Activated naive CD4-positive, alpha-beta T cell treated with Interleukin-2 at 50 U/mL for 16 hours (primary cell): ENCODE measurements at places on chromosomes 2 and 18.
A peak's percentile ranks its signal among the peaks of the same experiment; 100 is the strongest.

DNA sequence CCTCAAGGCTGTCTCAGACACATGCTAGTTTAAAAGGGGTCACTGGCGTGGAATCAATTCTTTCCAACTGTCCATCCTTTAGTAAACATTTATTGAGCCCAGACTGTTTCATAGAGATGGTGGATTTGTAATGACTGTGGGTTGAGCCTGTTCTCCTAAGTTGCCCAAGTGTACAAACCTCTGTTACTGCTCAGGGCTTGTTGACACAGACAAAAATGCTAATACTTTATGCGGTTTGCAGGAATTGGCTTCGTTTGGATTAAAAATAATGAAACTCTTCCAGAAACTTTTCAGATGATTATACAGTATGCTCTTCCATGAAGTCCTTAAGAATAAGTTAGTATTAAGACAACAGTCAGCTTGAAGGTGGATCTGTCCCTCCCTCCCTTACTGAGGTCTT, 83.6 kb upstream of the MGAT5 start:
- DNase-seq: no peak

DNA sequence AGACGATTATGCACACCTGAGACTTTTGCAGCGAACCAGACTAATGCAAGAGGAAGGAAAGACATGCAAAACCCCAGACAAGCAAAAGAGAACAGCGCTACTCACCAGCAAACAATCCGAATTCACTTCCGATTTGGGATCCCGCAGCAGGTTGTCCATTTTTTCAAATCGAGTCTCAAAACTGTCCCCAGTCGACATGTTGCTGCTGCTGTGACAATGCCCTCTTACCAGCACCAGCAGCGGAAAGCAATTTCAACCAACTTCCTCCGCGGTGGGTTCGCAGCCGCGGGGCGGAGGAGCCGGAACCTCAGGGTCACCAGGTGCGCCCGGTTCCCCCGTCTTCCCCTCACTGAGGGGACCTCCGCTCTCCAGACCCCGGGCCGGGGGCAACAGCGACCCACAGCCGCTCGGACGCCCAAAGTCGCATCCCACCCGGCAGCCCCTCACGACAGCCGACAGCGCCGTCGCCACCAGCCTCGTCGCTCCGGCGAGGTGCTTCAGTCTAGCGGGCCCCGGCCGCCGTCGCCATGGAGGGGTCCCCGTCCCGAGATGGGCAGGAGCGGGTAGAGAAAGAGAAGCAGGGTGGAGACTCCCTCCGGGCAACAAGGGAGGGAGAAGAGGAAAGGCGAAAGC, 784 bp downstream of the ROCK1 start:
- DNase-seq: peak; percentile 70

DNA sequence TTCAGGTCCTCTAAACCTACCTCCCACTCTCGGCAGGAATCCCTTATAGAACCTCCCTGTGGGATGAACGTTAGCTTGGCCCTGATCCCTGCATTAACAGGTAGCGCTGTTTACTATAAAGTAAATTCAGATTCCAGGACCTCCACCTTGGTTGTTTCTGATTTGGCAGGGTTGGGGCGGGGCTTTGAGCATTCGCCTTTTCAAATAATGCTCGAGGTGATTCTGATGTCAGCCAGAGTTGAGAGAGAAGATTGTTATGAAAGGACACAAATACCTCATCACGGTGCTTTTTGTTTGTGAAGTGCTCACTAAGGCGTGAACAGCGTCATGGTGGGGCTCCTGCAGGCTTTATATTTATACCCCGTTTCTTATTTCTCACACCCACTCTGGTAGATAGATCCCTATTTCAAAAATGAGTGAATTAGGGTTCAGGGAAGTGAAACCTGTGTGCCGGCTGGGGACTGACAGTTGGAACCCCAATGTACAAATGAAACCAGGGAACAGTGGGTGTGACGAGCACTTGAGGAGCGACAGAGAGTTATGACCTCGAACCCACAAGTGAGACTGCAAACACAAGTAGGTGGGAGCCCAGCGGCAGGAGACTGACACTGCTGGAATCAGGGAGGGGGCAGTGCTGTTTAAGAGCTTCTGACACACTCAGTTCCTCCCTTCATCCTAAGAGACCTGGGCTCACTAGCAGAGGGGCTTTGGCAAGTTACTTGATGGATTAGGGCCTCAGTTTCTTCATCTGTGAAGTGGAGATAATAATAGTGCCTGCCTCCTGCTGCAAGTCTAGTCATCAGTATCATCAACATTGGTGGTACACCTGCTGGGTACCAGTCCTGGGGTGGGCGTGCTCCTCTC, 14.2 kb upstream of the CXCR4 start:
- peak; percentile 70 for DNase-seq

DNA sequence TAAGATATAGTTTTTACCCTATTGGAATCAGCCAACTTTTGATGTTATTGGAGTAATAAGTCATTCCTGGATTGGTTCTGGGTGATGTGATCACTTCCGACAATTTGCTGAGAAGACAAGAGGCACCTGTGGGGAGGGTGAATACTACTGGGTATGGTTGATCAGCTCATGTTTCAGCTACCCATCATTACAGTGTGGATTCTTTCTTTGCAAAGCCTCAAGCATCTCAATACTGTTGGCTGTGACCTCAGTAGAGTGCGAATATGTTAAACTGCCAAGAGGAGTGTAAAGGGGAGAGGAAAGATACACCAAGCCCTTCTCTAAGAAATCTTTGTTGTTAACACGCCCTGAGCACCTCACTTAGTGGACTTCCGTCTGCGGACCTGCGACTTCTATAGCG, 317.7 kb downstream of the TDRD15 start:
- DNase-seq: no peak

DNA sequence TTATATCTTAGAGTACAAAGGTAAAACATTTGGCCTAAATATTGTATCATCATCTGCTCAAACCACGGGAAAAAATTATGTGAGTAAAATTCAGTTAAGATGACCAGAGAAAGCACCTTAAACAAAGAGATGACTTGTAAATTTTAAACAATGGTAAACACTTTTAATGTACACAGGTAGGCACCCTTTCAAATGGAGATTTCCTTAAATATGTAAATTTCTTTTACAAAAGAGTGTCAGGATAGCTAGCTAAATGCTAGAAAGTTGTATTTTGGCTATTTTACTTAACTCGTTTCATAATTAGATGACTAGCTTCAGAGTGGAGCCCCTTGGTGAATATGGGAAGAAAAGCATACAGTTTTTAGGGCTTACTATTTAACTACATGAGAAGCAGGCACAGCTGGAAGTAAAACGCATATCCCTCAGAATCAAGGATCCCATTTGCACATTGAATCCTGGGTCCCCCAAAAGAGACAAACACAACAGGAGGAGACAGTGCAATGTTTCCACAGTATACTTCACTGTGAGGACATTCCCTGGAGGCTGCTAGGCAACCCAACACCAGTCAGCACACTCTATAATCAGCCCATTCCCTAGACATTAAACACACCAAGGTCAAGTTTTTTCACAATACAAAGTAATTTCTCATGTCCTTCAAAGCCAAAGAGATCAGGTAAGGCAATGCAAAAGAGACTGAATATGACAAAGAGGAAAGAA, 1154.4 kb downstream of the DPP10 start:
- DNase-seq: no peak

DNA sequence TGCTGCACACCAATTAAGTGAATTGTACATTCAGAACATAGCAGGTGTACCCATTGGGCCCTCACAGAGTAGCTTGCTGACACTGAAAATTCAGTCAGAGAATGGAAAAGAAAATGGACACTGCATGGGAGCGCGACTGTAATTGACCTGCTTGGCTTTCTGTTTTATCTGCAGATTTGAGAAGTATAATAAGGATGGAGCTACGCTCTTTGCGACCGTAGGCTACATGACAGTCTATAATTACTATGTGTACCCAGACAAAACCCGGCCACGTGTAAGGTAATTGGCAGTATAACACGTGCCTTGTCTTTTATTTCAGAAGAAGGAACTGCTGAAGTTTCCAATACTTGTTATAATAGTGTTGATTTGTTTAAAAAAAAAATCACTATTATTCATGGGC, 33.5 kb upstream of the METAP1D start:
- DNase-seq: no peak

DNA sequence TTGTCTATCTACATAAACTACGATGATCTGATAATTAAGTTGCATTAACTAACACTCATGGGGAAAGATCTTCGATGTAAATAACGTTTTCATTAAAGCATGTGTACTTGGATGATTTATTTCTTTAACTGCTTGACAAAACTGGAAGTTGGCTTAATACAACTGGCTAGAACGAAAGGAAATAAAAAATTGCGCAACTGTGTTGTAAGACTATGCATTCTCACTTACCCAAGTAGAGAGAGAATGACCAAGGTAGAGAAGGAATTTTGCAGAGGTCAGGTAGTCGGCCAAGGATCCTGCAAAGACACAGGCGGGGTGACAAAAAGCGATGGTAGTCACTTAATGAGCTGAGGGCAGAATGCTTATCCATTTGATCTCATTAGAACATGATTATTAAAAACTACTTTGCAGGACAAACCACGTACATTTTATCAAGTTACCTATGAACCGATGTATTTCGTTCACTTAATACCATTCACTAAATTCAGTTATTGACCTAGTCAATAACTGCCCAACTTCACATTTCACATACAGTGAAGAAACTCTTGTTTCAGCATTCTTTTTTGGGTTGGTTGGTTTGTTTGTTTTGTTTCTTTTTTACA, 900 bp downstream of the SLC40A1 start:
- no peak for DNase-seq

DNA sequence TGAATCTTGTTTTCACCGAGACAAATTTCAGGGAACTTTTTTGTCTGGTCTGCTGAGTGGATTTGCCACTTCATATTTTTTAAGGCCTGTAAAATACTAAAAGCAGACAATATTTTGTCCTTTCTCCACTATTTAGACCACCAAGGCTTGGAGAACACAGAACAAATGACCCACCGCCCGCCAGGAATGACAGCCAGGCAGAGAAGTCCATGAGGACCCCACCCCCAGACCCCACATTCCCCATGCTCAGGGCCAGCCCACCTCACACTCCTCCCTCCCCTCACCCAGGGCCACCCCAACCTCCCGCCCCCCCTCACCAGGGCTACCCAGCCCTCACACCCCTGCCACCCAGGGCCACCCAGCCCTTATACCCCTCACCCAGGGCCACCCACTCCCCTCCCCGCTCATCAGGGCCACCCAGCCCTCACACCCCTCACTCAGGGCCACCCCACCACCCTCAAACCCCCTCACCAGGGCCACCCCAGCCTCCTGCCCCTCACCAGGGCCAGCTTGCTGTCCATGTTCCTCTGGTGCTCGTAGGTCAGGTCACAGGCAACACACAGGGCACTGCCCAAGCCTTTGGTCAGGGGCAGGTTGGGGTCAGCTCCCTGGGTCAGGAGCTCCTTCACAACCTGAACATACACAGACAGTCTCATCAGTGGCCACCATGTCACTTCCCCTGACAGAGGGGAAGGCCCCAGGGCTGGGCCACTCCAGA, 50.6 kb downstream of the ANKMY1 start:
- no peak for DNase-seq

DNA sequence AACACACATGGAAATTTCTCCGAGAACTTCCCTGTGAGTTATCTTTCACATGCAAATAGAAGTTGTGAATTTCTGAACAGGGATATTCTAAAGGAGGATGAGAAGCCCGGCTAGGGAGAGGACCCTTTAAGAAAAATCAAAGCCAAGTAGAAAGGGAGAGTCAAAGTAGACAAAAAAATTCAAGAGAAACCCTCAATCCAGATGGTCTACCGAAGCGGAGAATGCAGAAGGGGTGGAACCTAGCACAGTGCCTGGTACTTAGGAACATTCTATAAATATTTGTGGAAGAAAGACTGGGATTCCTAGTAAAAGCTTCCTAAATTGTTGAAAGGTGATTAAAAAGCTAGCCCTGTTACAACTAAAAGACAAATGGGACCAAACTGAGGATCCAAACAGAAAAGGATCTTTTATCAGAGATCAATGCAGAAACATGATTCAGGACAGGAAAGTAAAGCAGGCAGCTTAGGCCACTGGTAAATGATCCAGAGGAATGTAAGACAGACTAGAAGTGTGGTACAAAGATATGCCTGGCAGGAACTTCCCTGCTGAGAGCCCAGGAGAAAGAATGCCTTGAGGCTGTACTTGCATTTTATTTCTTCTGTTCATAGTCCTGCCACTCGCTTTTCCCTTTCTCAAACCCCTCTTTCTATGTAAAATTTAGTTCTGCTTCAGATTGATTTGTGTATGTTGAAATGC, 19.5 kb upstream of the GLS start:
- DNase-seq: no peak

GRCh38 chr18:54466248-54467005, 108.7 kb downstream of the C18orf54 start:
- no peak for DNase-seq

GRCh38 chr2:43513216-43513615, 82.6 kb downstream of the THADA start:
- no peak for DNase-seq

- DNase-seq: no peak
Measured at GRCh38 chr18:73150199-73150598, 282.4 kb upstream of the NETO1 start.

DNA sequence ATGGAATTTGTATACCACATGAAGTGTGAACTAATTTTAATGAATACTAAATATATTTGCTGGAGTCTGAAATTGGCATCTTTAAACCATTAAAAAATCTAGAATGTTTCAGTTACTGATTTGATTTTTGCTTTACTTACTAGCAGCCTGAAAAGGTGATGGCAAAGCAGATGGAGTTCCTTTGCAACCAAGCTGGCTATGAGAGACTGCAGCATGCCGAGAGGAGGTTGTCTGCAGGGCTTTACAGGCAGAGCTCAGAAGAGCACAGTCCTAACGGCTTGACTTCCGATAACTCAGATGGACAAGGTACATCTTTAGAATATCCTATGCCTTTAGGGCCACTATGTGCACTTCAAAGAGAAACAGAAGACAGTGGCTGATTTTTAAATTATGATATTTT, 36.5 kb downstream of the NAB1 start:
- DNase-seq: no peak

GRCh38 chr2:26144953-26145680, 27.8 kb upstream of the GAREM2 start:
- peak; percentile 68 for DNase-seq

DNA sequence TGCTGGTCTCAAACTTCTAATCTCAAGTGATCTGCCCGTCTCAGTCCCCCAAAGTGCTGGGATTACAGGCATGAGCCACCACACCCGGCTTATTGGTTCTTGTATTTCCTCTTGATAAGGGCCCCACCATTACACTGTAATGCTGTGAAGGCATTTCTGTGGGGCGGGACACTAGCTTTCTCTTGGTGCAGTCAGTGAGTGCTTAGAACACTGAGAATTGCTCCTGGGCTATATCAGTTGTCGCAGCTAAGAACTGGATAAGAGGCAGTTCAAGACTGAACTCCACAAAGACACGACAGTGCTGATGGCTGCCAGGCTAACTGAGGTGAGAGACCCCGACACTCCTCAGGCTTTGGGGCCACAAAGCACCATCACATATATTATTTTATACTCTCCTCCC, 2.1 kb downstream of the KHK start:
- DNase-seq: no peak

GRCh38 chr2:23707096-23707495, 219.8 kb downstream of the ATAD2B start:
- DNase-seq: no peak

DNA sequence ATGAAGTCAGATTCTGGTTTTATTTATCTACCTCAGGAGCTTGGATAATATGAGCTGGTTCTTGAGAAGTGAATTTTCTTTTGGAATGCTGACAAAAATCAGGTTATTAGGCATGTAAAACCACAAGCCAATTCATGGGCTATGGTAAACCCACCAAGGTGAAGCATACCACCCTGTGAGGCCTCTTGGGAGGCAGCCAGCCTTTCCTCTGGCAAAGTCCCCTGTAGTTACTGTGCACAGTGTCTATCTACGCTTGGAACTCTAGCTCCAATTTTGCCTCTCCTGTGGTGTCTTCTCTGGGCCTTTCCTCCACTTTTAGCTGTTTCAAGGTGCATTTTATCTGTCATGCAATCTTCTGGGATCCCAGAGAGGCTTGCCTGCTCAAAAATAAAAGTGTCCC, 242.7 kb upstream of the ZSWIM2 start:
- DNase-seq: no peak
